ENCODE measurements at places on chromosomes 3 and 15. TPM values are rescaled to one million over a fixed set of nuclear protein-coding genes. Genes with fewer than 3 reads are reported as not detected.

- no peak for DNase-seq
These were observed 165.0 kb downstream of the PDZRN3 start for GRCh38 chr3:73459711-73460110.

DNA sequence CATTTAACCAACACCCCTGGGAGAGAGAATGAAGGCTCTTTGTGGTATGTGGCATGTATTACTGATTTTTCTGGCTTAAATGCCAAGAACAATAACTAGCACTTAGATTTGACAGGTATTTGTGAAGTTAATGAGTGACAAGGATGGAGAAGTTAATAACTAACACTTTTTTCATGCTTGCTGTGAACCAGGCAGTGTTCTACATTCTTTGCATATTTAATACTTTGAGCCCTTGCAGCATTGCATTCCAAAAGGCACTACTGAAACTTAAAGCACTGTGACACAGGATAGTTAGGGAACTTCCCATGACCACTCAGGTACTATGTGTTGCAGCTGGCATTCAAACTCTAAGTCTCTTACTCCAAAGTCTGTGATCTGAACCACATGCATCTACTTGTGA is 650.6 kb downstream of the ZPLD1 start:
- no peak for DNase-seq

- no peak for DNase-seq
These were observed 126.2 kb downstream of the TIGIT start for GRCh38 chr3:114420072-114420471.

GRCh38 chr3:109985943-109986555 is 648.7 kb upstream of the DPPA4 start:
- DNase-seq, result no peak

GRCh38 chr15:48966595-48967301 is 3.0 kb upstream of the SHC4 start:
- DNase-seq, result no peak

- DNase-seq, result no peak
These were observed 8.8 kb downstream of the ADPRH start for GRCh38 chr3:119588112-119588511.

DNA sequence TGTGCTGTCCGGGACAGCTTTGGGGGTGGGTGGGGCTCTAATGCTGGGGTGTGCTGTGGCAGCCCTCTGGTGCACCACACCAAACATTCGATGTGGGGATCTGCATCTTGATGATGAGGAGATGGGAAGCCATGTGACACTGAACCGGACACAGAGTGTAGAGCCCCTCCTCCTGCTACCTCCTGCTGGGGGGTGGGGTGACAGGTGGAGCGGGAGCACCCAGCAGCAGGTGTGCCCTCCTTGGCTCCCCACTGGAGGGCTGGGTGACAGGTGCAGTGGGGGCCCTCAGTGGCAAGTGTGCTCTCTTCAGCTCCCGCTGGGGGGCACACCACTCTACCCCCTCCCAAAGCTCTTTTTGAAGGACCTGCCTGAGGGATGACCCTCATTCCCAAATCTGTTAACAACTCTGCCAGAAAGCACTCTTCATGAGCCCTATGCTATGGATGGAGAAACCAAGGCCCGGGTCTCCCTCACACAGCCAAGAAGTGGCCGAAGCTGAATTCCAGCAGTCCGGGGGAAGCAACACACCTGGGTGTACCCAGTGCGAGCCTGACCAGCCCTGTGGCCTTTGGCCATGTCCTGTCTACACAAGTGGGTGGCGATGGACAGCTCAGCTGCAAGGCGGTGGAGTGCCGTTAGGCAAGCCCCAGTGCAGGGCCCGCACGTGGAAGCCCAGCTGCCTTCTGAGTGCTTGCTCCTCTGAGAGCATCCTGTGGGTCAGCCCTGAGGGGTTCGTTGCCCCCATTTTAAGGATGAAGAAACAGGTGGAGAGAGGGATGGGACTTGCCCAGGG is 609 bp upstream of the UROC1 start:
- DNase-seq, result no peak

- no peak for DNase-seq
These were observed 19.5 kb upstream of the SAMD7 start for GRCh38 chr3:169891886-169892285.

- DNase-seq, result no peak
These were observed 63.9 kb downstream of the RBM6 start for GRCh38 chr3:50003824-50004223.

DNA sequence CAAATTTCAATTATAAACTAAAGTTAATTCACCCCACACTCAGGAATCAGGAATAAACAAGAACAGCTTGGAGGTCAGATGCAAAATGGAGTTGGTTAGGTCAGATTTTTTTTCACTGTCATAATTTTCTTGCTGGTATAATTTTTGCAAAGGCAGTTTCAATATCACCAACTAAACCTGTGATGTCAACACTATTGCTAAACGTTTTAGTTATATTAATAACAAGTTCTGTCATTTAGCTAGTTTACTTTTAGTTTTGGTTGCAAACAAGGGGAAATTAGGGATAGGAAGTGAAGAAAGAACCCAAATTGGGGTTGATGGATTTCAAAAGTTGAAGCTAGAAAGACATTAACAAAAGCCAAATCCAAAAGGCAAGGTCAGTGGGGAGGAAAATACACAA is 4.6 kb upstream of the CPB1 start:
- no peak for DNase-seq

DNA sequence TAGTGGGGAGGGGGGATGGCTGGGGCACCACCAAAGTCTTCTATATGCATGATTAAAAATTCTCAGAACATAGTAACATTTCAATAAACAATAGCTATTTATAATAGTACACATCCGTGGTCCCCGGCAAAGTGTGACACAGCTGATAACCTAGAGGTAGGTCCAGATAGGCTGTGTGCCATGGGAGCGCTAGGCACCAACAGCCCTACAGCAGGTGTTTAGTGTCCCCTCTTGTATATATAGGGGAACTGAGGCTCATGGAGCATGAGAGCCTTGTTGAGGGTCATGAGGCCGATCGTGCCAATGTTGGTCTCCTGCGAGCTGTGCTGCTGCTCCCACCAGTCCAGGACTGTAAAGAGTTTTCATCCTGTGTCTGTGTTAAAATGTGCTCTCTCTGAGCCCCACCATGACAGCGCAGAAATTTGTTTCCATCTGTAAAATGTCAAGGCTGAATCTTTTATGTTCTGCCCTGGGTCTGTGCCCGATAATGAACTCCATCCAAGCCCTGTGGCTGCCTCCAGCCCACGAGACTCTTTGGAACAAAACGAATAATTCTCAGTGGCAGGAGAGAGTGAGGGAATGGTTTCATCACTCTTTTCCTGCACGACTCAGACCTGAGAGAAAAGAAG is 14.5 kb downstream of the TMEM158 start:
- no peak for DNase-seq

GRCh38 chr15:83612898-83613635 is 40.9 kb upstream of the ADAMTSL3 start:
- no peak for DNase-seq

- no peak for DNase-seq
These were observed 35.8 kb downstream of the GOLGA6L10 start for GRCh38 chr15:82313446-82313845.

- no peak for DNase-seq
These were observed 417.5 kb downstream of the TUSC7 start for GRCh38 chr3:117126946-117127546.

DNA sequence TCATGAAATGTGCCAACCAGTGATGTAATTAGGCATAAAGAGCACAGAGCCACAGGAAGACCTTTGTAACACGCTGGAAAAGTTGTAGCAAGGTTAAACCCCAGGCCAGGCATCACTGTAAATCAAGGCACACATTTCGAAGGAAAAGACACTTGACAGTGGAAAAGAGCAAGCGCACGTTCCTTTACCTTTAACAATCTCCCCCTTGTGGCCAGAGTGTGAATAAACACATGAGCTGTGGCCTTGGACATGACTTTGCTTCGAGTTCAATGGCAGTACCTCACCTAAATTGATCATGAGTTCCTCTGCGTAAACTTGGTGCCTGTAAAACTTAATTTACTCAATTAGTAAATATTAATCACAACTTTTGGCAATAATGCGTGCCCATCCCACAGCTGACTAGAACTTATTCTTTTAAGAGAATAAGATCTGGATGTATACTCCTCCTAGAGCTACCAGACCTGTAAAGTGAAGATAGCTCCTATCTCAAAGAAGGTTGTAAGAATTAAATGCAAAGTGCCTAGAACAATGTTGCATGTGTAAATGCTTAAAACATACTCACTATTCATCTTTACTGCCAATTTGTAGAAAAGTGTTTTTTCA is 757.0 kb upstream of the NECTIN3 start:
- no peak for DNase-seq

- DNase-seq, result no peak
These were observed 75.5 kb downstream of the MSL2 start for GRCh38 chr3:136120373-136121348.

DNA sequence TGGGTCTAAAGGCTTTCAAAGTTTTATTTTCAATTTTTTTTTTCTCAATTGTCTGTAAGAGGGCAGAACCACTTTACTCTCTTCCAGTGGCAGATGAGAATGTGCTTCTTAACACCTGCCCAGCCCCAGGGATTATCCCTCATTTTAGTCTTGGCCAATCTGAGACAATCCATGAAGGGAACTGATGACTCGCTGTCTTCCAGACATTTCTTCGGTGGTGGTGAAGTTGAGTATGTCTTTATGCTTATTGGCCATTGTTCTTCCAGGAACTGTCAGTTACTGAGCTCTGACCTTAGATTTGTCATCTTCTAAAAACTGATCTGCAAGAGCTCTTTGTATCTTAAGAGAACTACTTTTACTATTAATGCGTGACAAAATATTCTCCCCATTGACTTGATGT is 139.5 kb downstream of the TJP1 start:
- no peak for DNase-seq

GRCh38 chr3:184746131-184747120 is 34.6 kb upstream of the MAGEF1 start:
- DNase-seq, result no peak

DNA sequence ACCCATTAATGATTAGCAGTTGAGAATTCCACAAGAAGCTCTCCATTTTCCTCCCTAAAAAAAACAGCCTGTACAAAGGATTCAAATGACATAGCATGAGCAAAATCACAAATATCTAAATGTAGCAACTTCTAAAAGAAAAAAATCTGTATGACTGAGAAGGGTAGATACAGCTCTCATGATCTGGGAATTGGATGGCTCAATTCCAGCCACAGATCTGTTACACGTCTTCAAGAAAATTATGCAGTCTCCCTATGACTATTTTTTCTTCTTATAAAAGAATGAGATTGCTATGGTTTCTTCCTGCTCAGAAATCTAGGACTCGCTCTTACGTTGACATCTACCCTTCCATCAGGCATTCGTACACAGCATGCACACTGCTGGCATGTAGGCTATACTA is 71.5 kb downstream of the PLCH1 start:
- DNase-seq, result no peak

DNA sequence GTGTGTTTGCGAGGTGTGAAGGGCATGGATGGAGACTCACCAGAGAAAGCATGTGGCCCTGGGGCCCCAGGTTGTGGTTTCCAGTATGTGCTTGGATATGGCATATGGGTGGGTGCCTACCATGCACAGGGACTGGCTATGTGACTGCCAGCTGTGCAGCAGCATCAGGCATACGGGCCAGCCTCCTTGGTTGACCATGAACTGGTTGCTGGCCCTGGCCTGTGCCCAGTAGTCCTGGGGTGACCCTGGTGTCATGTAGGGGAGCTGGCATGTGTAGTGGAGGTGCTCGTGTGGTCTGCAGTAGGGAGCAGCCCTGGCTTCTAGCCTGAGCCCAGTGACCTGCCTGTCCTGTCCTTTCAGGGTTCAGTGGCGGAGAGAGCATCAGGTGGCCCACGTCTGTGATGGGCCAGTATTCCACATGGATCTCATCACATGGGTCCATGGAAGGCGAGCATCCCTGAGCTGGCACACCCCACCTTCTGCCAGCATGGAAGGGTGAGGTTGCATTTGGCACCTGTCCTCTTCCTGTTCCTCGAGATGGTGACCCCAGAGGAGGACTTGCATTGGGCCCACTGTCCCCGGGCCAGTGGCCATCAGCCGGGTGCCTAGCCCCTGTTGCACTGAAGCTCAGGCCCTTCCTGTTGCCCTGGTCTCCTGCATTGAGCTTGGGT is 228.9 kb downstream of the SNRPN start:
- no peak for DNase-seq

DNA sequence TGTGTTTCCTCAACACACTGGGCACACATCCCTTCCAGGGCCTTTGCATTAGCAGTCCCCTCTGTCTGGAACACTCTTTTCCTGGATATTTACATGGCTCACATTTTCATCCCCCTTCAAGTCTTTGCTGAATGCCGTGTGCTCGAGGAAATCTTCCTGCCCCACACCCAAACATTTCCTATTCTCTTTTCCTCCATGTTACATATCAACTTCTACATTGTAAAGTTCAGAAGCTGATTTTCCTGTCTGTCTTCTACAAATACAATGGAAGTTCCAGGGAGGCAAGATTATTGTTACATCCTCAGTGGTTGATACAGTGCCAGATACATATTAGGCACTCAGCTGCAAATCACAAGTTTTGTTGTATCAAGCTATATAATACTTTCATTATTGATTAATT is 4.1 kb downstream of the ACAD11 start:
- DNase-seq, result no peak

The STOML1 gene
- polyA plus RNA-seq, result 13.2 TPM

The CCR1 gene
- polyA plus RNA-seq, result not detected

The TMEM207 gene
- not detected for polyA plus RNA-seq

The ACKR2 gene
- polyA plus RNA-seq, result not detected

The SPINK8 gene
- polyA plus RNA-seq, result not detected

The SCAP gene
- polyA plus RNA-seq, result 17.3 TPM

The GADL1 gene
- polyA plus RNA-seq, result not detected

The LMOD3 gene
- not detected for polyA plus RNA-seq

The POTEB gene
- not detected for polyA plus RNA-seq

The CPN2 gene
- polyA plus RNA-seq, result not detected

Measured in BJ (cell line).